Activated CD8-positive, alpha-beta memory T cell treated with anti-CD3 and anti-CD28 coated beads for 1 hour (primary cell): ENCODE measurements at places on chromosomes 11 and 22.

GRCh38 chr11:69216647-69217051 lies 60.9 kb downstream of the SMIM38 start:
- no peak for DNase-seq

DNA sequence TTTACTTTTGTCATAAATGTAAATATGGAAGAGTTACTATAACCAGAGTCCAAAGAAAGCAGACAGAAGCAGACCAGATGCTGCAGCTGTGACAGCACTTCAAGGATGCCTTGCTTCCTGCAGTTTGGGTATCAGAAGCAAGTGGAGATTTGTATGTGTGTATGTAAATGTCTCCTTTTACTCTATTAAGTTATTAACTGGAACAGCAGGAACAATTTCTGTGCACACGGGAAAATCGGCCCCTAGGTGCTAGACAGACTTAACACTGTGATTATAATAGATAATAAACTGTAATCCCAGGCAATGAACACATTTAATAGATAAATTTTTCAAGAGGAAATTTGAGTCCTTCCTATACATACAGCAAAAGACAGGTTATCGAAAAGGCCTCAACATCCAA lies 178.6 kb upstream of the PITPNB start:
- no peak for DNase-seq

DNA sequence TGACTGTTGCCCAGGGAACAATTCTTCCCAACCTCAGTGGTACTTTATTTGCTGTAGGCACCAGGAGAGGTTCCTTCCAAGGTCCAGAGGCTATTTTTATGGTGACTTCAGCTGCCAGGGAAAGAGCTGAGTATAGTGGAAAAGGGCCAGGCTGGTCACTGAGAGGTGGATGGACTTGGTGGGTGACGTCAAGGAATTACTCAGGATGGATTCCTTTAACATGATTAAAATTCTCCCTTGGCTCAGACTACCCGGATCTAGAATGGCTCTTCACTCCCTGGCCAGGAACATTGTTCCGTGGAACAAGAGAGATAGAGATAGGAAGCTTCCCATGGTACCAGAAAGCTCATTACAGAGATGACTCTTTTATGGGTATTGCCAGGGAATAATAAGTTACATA lies 8.7 kb upstream of the CALCA start:
- DNase-seq = no peak

DNA sequence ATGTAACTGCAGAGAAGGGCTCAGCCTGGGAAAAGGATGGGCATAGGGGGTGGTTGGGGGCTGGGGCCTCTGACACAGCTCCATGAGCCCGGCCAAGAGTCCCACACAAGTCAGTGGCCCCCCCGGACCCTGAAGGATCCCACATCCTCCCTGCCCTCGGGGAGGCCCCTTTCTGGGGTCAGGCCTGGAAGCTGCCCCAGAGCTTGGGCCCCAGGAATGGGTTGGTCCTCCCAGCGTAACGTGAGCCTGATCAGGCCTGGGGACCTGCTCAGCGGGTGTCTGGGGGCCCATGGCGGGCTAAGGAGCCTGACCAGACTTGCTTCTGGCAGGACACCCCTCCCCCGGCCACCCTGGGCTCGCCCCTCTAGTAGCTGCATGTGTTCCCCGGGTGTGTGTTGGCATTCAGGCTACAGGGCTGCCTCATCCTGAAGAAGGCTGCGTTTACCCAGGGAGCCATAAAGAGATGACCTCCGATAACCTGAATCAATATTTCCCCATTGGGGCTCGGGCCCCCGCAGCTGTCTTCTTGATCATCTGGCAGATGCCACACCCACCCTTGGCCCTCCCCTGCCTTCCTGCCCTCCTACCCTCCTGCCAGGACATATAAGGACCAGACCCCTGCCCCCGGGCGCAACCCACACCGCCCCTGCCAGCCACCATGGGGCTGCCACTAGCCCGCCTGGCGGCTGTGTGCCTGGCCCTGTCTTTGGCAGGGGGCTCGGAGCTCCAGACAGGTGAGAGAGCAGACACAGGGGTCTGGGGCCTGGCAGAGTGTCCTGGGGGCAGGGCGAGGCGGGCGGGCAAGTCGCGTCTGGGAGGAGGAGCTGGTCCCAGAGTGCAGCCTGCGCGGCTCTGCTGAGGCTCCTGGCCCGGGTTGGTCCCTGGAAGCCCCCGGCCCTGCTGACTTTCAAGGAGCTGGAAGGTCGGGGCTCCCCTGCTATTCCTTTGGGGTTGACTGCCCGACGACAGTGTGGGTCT lies at the start of gene MUC2:
TSS of gene MUC2 (plus strand) at position 631 of the 978 bp plus-strand sequence.
- DNase-seq = no peak

- DNase-seq = no peak
Measured at GRCh38 chr11:71913756-71914526, 14.5 kb downstream of the XNDC1N start.

- DNase-seq = no peak
Measured at GRCh38 chr11:66639066-66639813, 737 bp downstream of the RBM4 start.

GRCh38 chr11:32829680-32830412 lies at the start of gene PRRG4:
Gene PRRG4, plus strand, starts transcription at chr11:32829927. Its CDS starts 603 bp downstream, at chr11:32830530.
- no peak for DNase-seq

DNA sequence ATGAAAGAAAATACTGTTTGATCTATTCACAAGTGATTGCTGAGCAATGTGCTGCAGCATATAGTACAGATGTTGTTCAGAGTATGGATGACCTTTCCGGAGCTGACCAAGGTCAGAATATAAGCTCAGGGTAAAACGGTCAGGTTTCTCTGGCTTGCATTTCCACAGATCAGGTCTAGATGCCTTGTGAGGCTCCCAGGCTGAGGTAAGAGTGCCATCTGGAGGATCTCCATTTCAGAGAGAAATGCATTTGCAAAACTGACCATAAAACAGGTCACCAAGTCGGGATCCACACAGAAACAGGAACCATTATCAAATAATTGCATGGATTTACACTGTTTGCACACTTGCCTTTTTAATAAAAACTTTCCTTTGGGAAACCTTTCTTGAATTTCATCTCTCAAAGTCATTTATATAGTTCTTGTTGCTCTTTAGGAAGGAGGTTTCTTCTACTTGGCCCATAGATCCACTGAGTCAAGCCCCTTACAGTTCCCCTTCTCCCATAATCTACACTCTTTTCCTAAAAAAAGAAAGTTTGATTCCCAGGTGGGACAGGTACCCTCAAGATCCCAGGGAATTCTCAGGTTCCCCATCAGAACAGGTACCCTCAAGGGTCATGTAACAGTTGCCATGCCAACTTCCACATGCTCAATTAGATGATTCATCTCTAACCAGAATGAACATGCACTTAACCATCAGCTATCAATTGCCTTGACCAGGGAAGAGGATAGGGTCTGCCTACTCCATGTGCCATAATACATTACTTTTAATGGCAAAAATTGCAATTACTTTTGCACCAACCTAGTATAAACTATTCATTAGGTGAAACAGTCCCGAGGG lies 25.0 kb upstream of the TMPRSS5 start:
- DNase-seq = no peak

DNA sequence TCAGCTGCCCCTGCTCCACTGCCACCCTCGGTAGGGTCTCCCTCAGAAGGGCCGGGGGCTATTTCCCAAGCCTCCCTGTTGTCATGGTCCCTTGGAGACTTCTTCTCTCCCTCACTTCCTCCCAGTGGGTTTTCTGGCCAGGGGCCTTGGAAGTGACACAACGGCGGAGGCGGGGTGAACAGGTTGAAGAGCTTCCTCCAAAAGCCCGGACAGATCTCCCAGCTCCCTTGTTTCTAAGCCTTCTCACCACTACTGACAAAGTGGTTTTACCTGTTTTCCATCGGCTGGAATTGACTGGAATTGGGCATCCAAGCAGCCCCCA lies 14.5 kb downstream of the MYH9 start:
- no peak for DNase-seq

GRCh38 chr11:72160319-72160718 lies 24.8 kb downstream of the FOLR3 start:
- DNase-seq = no peak

DNA sequence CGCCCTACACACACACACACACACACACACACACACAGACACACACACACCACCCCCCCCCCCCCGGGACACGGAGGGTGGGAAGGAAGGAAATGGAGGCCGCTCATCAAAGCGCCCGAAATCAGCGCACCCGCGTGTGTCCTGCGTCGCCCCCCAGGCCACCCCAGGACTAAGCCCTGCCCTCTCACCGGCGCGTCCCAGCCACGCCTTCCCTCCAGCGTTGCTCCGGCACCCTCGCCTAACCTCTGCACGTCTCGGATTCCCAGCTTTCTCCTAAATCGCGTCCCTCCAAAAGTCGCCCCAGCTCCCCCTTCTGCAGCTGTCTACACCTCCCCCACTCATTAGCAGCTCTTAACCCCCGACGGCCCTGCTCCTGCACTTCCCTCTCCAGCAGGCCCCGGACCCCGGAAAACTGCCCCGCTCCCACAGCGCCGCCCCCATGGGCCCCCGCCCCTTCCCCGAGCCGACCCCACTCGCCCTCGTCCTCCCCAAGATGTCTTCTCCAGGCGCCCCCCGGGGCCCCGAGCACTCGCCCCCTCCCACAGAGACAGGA lies 557 bp downstream of the PACSIN2 start:
- no peak for DNase-seq

GRCh38 chr22:48630433-48630754 lies 1197.3 kb downstream of the BRD1 start:
- DNase-seq = no peak

GRCh38 chr22:43707648-43708047 lies 104.5 kb downstream of the EFCAB6 start:
- no peak for DNase-seq
